ENCODE measurements at places on chromosomes 13 and 19.

GRCh38 chr19:10945264-10945663 lies 15.6 kb upstream of the SMARCA4 start:
- DNase-seq = no peak

DNA sequence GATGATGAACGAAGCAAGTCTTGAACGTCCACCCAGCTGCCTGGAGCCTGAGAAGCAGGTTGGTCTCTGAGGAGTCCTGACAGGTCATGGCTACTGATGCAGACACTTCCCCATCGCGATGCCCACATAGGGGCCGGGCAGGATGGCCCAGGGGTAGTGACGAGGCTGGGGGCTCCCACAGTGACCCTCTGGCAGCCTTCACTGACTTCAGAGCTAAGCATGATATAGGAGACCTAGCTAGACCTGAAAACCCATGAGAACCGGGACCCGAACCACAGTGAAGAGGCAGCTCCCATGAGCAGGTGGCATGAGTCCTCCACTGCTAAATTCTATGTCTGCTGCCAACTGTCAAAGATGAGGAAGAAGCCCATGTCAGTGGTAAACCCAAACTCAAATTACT lies 91.7 kb downstream of the RNASEH2B start:
- no peak for DNase-seq

- no peak for DNase-seq
Measured at GRCh38 chr13:31073859-31074718, 87.6 kb downstream of the HSPH1 start.

GRCh38 chr19:13163609-13164342 lies 13.6 kb downstream of the IER2 start:
- no peak for DNase-seq

GRCh38 chr19:35249146-35249847 lies 495 bp downstream of the LSR start:
- DNase-seq = no peak

DNA sequence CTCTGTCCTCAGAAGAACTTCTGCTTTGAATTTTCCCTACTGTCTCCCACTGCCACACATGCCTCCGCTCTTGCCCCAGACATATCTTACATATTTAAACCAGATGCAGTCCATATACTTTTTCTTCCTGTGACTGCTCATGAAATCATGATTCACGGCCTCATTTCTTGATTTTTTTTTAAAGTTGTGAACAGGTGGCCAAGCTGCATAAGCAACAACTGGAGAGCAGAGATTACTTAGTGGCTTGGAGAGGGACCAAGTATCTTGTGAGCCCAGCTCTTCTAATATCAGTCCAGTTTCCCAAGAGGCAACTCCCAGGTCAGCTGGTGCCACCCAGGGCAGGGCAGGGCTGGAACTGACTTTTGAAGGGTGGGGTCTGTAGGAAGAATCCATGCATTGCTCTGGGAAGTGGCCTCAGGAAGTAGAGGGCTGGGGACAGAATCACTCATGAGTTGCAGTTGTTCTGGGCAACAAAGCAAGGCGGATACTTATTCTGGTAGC lies 152.4 kb downstream of the LMO7 start:
- no peak for DNase-seq

- no peak for DNase-seq
Measured at GRCh38 chr19:3407556-3408516, 41.5 kb downstream of the NFIC start.

- DNase-seq = no peak
Measured at GRCh38 chr13:108781312-108781711, 151.9 kb downstream of the MYO16 start.

DNA sequence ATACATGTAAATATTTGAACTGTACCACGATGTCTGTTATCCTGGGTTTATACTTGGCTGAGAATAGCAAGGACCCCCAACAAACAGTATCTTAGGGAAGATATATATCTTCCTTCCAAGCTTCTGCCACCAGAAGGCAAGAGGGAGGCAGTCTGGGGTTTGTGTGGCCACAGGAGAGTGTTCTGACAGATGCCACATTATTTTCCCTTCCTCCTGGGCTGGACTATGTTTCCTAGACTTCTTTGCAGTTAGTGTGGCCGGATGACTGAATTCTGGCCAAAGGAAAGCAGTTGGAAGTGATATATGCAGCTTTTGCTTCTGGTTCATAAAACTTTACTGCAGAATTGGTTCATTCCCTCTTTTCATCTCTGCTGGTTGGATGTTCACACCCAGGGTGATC lies 39.9 kb upstream of the TMTC4 start:
- no peak for DNase-seq

- no peak for DNase-seq
Measured at GRCh38 chr13:100824366-100824765, 149.8 kb upstream of the TMTC4 start.

DNA sequence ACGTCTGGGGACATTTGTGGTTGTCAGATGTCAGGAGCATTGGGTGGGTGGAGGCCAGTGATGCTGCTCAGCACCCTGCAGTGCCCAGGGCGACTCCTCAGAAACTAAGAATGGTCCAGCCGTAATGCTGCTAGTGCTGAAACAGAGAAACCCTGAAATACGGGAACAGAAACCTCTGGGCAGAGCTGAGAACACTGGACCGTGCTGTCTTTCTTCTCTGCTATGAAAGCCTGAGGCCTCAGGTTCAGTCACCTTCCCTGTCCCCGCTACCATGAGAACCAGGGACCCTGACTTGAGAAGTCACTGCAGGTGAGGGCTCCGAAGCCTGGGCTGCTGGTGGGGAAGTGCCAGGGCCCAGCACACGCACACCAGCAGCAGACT lies 13.4 kb downstream of the CAPS start:
- DNase-seq = no peak

GRCh38 chr13:49248622-49249002 lies 887 bp downstream of the CDADC1 start:
- no peak for DNase-seq

GRCh38 chr13:84946192-84946591 lies 853.0 kb downstream of the SLITRK6 start:
- no peak for DNase-seq

GRCh38 chr13:83214452-83214851 lies 667.8 kb downstream of the SLITRK1 start:
- no peak for DNase-seq

- DNase-seq = no peak
Measured at GRCh38 chr13:75329723-75330122, 152.2 kb downstream of the TBC1D4 start.

GRCh38 chr13:44231786-44232516 lies 141.7 kb upstream of the SERP2 start:
- DNase-seq = no peak

DNA sequence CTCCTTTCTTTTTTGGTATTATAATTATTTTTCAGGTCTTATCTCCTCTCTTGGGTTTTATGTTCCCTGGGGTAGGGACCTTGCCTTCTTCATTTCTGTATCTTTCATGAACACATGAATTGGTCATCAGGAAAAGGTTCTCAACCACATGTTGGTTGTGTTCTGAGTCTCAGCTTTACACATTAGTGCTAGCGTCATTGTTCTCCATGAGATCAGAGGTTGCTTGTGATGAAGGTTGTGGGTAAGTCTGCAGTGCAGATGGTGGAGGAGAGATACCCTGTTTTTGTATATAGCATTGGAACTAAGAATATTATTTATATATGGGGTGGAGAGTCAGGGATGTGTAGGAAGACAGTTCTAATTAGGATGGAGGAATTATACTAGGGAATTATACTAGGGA lies 24.5 kb upstream of the CEACAM8 start:
- no peak for DNase-seq

- DNase-seq = no peak
Measured at GRCh38 chr13:79423801-79424642, 18.0 kb upstream of the RBM26 start.

DNA sequence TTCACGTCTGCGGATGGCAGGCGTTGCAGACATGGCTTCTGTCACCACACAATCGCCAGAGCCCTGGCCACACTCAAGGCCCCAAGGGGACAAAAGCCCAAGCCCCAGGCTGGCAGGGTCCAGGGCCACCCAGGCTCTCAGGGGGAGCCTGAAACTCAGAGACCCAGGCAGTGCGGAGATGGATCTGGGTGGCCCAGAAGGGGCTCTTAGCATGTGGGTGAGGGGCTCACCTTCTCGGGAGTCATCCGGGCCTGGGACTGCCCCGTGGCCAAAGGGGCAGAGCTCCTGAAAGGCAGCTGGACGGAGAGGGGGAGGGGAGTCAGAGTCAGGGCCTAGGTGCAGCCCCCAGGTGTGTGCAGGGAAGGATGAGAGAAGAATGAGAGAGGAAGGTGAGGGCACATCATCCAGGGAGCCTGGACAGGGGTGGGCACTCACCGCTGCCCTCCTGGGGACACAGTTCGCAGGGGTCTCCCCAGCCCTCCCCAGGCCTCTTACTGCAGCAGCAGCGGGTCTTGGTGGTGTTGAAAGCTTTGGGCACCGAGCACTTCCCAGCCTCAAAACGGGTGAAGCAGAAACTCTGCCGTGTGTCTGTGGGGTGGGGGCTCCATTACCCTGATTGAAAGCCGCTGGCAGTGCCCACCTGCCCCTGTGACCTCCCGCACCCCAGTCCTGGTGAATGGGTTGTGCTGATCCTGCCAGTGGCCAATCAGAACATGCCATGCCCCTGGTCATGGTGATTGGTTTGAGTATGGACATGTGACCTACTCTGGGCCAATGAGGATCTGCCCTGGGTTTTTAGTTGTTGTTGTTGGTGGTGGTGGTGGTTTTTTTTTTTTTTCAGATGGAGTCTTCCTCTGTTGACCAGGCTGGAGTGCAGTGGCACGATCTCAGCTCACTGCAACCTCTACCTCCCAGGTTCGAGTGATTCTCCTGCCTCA lies 37.4 kb downstream of the CCL25 start:
- no peak for DNase-seq

DNA sequence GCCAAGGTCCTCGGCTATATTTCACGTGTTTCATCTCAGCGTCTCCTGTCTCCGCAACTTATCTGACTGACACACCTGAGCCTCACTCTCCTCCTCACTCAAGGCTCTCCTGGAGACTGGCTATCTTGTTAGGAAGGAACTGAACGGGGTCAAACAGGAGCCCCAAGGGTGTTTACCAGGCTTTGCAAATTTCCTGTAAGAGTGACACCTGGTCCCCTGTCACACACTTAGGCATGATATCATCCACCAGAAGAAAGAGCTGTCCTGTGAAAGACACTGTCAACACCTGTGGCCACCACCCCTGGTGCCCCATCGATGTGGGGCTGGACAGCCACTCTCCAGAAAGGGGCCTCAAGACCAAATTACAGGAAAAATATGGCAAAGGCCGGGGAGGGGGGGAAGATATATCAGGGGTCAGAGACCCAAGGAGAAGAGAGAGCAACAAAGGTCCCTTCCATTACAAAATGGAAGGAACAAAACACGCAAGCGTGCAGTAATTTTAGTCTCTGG lies 2.9 kb downstream of the CD70 start:
- DNase-seq = no peak

GRCh38 chr13:46179491-46179908 lies 2.5 kb downstream of the LCP1 start:
- no peak for DNase-seq

DNA sequence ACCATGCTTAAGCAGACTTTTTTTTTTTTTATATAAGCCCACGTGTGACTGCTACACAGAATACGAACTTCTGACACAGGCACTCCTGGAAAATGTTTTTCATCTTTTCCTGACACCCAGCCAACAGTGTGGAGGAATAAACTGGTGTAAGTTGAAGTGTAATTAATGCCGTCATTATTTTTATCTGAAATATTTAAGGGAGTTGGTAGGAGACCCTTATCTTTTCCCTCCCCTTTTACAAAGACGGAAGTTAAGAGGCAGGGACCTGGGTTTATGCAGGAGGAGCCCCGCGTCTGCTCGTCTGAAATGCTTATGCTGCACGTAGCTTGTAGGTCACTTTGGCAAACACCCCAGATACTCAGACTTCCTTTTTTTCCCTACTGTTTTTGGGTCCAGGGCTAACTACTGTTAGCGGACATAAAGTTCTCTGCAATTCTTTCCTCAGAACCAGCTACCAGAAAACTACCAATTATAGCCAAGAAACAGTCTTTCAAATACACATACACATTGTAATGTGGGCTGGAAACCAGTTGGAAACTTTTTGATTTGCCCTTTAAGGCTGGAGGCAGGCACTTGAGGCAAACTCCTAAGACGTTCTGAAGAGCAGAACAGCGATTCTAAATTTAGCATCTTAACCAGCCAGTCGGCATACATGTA lies 50.8 kb downstream of the EFNB2 start:
- DNase-seq = no peak

GRCh38 chr13:52809310-52809769 lies 39.1 kb downstream of the PCDH8 start:
- DNase-seq = no peak

- DNase-seq = no peak
Measured at GRCh38 chr13:88958821-88959220, 1287.7 kb downstream of the SLITRK5 start.

DNA sequence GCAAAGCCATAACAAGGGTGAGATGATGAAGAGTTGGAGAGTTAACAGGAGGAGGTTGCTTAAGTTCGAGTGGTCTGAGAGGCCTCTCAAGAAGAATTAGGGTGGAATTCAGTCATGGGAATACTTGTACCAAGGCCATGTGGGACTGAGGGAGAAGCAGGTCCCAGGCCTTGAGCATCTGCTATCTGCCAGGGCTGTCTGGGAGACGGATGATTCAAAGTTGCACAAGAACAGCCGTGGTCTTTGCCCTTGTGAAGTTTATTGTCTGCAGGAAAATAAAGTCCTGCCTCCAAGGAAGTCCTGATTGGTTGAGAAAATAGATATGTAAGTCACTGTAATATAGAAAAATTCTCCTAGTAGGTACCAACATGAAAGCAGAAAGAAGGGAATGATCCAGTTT lies 178.8 kb upstream of the RFC3 start:
- no peak for DNase-seq

DNA sequence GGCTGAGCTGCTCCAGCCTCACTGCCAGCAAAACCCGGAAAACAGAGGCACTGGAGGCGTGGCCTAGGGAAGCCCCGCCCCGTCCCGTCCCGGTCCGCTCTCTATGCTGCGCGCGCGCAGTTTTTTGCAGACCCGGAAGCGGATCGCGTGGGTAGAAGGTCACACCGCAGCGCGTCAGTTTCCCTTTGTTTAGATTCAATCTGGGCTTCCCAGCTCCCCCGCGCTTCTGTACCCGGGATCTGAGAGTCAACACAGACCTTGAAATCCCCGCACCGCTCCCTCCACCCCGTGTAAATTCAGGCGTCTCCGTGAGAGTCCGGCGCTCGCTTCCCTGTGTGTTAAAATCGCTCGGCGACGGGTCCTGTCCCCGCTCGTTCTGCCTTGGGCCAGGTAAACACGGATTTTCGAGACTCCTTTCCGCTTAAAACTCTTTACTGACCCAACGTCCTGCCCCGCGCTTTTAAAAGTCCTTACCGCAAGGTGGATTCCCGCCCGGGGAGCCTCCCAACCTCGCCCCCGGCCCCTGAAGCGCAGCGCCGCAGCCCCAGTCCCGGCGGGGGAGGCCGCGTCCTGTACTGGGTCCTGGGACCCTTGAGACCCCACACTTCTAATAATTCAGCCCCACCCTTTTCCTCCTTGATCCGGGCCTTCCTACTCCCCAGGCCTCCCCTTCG lies at the start of gene ZNF610:
TSS of gene ZNF610 (plus strand) at position 127 of the 674 bp plus-strand sequence. CDS start 12,930 bp downstream, outside the sequence.
- DNase-seq = no peak

Measured in cortex of kidney (tissue), 1 donor.